Nephron progenitor cell (in vitro differentiated cells): ENCODE measurements at places on chromosomes 5 and 9.

DNA sequence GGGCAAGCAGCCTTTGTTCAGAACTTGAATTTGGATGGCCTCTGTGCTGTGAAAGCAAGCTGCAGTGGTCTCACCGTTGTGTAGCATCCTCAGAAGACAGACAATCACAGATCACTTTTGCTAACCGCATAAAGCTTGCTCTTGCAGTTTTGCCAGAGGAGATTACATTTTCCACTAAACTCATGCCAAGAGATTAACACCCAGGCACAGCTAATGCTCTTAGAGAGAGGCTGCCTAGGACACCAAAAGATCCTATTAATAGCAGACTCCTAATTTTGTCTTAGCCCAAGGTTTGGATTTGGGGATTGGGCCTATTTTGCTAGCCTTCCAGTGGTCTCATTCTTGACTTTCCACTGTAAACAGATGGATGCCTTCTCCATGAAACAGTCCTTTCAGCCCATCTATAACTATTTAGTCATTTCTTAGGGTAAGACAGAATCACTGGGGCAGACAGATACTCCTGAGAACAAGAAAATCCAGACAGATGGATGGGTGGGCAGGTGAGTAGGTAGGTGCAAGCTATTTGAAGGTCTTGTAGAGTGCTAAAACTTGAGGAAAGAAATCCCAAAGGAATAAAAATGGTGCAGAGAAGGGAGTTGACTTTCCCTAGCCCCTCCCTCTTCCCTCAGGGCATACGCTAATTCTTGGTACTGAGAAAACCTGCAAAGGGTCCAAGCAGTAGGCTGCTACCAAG is 506.2 kb downstream of the SPOCK1 start:
- no peak overlapping the region for H3K4me3 ChIP-seq
- H3K27me3 ChIP-seq: peaks cover 3% of the 10 kb centered on the region
- no peak overlapping the region for H3K27ac ChIP-seq
- no peak for DNase-seq
- no peaks in the 10 kb centered on the region for H3K4me1 ChIP-seq

DNA sequence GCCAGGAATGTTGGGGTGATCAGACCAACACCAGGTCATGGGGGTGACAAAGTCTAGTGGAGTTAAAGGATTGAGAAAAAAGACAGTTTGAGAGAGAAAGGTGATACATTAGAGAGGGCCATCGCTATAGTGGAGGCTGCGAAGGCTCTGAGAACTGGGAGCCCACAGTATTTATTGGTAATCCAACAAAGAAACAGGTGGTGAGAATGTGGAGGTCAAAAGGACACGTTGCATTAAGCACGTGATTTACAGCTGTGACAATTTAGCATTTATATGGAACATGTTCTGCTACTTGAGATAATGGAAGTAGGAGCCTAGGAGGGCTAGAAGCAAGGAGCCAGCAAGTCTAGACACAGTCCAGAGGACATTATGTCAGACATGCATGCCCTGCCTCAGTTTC is 2086.5 kb upstream of the C9orf72 start:
- peak overlapping the region; percentile 62 for H3K27ac ChIP-seq
- H3K4me3 ChIP-seq: no peak overlapping the region
- H3K36me3 ChIP-seq: no peaks in the 10 kb centered on the region
- H3K4me1 ChIP-seq: peaks cover 8% of the 10 kb centered on the region
- H3K27me3 ChIP-seq: peaks cover 3% of the 10 kb centered on the region

DNA sequence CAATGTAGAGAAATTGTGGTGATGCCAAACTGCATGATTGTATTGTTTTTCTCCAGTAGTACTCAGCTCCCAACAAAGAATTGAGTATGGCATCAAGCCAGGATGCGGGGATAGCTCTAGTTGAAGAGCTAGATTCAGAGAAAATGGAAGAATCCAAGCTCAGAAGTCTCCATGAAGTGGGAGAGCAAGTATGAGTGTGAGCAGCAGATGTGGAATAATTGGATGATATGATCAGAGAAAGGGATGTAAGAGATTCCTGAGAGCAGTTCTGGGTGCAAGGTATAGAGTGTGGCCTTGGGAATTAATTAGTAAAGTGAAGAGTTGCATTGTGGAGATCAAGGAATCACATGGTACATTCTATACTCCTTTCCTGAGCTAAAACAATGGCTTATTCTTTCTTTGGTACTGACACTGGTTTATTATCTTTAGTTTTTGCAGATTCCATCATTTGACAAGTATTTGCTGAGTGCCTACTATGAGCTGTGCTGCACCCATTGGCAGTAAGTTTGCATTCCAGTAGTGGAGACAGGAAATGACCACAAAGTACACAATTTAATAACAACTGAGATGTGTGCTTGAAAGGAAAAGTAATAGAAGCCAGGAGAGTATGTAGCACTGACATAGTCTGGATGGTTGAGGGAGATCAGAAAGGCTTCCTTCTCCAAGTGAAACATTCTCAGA is 177.1 kb downstream of the CPLANE1 start:
- no peaks in the 10 kb centered on the region for H3K4me1 ChIP-seq
- H3K4me3 ChIP-seq: no peak overlapping the region
- no peaks in the 10 kb centered on the region for H3K36me3 ChIP-seq
- H3K27ac ChIP-seq: no peak overlapping the region
- peaks cover 3% of the 10 kb centered on the region for H3K27me3 ChIP-seq
- no peak for DNase-seq

DNA sequence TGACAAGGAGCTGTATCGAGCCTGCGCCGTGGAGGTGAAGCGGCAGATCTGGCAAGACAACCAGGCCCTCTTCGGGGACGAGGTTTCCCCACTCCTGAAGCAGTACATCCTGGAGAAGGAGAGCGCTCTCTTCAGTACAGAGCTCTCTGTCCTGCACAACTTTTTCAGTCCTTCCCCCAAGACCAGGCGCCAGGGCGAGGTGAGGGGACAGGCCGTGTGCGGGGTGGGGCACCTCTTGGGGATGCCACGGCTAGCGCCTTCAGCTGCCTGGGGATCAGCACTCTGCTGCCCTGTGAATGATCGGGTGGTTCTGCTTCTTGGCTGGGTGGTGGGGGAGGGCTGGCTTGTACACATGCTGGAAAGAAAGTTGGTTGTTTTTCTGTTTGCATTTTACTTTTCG is 1.7 kb downstream of the NELFB start:
- no peaks in the 10 kb centered on the region for H3K27me3 ChIP-seq
- no peak for DNase-seq
- H3K4me1 ChIP-seq: peaks cover 27% of the 10 kb centered on the region
- peaks cover 23% of the 10 kb centered on the region for H3K36me3 ChIP-seq
- H3K4me3 ChIP-seq: peak overlapping the region; percentile 85

- no peaks in the 10 kb centered on the region for H3K36me3 ChIP-seq
- H3K27ac ChIP-seq: no peak overlapping the region
- no peak overlapping the region for H3K4me3 ChIP-seq
- H3K4me1 ChIP-seq: peaks cover 34% of the 10 kb centered on the region
- H3K27me3 ChIP-seq: no peaks in the 10 kb centered on the region
These were observed 376.6 kb downstream of the EFNA5 start for GRCh38 chr5:107294211-107294550.
